Stimulated activated CD4-positive, alpha-beta T cell treated with anti-CD3 and anti-CD28 coated beads, Interleukin-15, amount 100 ng/mL, for 1 hour (primary cell): ENCODE measurements at places on chromosomes 2 and 18.

DNA sequence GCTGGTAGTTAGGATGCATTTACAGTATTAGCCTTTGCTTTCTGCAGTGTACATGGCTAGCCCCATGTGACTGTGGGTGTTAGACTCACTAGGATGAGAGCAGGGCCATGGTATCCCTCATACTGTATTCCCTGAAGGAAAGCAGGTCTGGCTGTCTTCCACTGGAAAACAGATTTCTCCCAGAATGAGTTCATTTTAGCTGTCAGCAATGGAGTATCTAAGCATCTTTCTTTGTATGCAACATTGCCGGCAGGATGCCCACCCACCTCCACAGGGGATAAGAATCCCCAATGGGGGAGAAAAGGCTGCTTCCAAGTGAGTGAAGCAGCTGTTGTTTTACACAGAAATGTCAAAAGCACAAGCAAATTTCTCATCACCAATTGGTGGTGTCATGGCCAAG is 142.7 kb upstream of the KLHL14 start:
- DNase-seq = no peak

DNA sequence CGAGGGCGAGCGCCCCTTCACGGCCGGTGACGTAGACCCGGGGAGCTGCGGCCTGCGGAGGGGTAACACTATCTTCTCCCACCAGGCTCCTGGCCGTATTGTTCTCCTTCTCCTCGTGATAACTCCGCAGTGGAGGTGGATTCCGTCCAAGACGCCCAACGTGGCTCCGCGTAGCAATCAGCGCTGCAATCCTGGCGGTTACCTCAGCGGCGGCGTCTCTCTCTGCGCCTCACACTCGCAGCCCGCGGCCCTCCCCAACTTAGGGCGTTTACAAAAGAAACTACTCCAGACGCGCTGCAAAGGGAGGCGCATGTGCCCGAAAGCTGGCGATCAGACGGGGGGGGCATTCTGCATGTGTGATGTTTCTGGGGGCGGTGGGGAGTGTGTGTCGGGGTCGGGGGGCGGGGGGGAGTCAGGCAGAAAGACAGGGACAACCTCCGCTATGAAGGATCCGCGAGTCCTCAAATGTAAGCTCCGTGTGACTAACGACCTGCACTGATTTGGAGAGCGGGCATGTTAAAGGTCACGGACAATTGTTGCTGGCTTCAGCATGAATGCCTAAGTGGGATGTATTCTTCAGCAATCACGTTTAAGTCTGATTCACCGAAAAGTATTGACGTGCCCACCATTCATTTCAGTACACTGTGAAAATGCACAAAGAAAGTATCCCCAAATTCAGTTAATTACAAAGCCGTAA is 1.3 kb upstream of the ZNF516 start:
- no peak for DNase-seq

DNA sequence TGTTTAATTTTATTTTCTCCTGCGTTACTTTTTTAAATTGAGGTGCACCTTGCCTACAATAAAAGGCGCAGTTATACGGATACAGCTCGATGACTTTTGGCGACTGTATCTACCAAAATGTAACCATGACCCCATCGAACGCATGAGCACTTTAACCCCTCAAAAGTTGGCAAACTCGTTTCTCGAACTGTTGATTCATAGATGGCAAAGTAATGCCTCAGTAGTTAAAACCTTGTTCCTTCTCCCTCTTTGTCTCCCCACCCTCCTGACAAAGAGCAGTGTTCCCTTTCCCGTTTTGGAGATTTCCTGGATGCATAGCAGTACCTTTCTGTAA is 577 bp downstream of the MOGAT1 start:
- no peak for DNase-seq

DNA sequence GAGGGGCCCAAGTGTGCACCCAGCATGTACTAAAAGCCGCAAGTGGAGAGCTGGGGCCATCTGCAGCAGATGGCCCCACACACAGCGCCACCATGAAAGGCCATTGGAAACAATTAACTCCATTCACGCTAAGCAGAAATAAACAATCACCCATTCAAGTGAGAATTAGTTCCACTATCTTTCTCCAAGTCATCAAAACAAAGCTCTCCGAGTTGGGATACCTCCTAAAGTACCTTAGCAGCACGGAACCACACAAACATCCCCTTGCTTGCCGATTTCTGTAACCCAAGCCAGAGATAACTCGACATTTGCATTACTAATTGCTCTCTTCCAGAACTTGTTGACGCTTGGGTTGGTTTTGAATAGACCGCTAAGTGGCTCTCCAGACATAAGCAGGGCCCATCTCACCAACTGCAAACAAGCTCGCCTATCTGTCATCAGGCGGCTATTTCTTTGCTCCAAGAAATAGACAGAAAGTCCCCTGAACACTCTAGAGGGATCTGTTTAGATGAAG is 840.6 kb upstream of the SALL3 start:
- no peak for DNase-seq

- DNase-seq = no peak
These were observed at the start of gene SPP2 for GRCh38 chr2:234050455-234051135. TSS of gene SPP2 (plus strand) at chr2:234050702. CDS start at chr2:234050787, 85 bp downstream.

GRCh38 chr2:44186810-44187209 is 18.1 kb downstream of the PPM1B start:
- no peak for DNase-seq

- DNase-seq = no peak
These were observed 3.5 kb upstream of the LBX2 start for GRCh38 chr2:74502720-74503505.

- no peak for DNase-seq
These were observed 147.2 kb upstream of the NFATC1 start for GRCh38 chr18:79248495-79249060.

DNA sequence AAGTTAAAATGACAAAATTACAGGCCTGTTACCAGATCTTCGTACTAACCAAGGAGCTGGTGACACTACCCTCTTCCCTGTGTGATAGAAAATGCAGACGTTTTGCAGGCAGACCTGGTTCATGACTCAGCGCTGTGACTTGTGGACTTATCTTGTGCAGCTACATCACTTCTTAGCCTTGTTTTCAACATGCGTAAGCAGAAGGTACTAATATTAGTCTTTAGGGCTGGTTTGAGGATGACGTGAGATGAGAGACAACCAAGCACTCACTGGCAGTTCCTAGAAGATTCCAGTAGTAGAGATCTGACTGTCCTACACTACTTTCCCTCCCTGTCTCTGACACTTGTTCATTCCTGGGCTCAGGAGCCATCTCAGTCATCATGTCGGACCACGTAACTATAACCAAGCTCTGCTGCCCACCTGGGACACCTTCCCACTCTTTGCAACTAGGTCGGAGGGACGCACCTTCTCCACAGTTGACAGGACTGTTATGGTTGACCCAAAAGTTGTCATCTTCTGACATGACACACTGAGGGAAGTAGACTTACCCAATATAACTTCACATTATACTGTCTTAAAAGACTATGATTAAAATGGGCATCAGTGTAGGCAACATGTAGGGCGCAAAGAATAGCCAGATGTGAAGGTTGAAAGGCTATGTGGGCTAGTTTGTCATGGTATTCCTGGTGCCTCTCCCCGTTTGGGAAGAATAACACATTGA is 64.8 kb downstream of the TNFRSF11A start:
- no peak for DNase-seq

- DNase-seq = no peak
These were observed 424.8 kb downstream of the HRH4 start for GRCh38 chr18:24885276-24885675.

- no peak for DNase-seq
These were observed 1615.3 kb upstream of the ZEB2 start for GRCh38 chr2:146135245-146135644.

- no peak for DNase-seq
These were observed 123.3 kb downstream of the CTIF start for GRCh38 chr18:48662011-48662661.

DNA sequence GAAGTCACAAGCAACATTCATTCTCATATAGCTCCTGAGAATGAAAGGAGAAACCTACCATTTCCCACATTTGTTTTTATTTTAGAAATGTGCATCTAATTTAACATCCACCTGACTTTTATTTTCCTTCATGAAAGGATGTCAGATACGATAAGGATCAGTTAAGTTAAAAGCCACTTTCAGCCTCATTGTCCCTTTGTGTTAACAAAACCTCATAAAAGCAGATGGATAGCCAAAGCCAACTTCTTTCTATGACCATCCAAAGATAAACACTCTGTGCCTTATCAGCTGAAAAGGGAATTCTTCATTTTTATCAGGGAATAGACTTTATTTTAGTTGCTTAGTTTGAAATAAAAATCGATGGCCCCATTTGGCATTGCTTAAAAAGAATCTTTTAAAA is 25.7 kb upstream of the RIT2 start:
- DNase-seq = no peak

GRCh38 chr2:194105358-194105757 is 1551.7 kb upstream of the SLC39A10 start:
- no peak for DNase-seq

GRCh38 chr2:238710032-238710735 is 137.7 kb upstream of the TWIST2 start:
- DNase-seq = no peak

GRCh38 chr18:34821669-34822210 is 111.6 kb downstream of the DTNA start:
- DNase-seq = no peak

DNA sequence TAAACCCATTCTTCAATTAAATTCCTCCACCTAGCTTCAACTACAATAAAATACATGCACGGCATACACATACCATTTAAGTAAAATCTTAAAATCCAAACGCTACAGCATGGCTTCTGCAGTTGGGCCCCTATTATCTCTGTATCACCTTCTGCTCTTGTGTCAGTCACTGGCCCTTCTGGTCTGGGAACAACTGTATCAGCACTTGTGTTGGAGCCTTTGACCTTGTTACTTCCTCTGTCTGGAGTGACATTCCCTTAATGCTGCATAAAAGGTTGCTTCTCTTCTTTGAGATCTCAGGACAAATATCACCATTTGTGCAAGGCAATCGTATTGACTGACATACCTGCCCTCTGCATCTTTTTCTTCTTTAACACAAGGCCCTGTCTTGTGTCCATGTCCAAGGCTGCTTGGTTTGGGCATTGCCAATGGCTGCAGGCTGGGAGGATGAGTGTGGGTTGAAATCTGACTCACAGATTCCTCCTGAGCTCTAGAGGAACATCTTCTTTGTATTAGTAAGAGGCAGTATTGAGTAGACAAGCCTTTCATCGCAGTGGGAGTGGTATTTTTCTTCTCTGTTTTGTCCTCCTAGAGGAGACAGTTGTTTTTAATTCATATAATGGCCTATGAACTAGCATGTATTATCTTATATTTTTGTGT is 267.8 kb upstream of the TRIB2 start:
- DNase-seq = no peak

DNA sequence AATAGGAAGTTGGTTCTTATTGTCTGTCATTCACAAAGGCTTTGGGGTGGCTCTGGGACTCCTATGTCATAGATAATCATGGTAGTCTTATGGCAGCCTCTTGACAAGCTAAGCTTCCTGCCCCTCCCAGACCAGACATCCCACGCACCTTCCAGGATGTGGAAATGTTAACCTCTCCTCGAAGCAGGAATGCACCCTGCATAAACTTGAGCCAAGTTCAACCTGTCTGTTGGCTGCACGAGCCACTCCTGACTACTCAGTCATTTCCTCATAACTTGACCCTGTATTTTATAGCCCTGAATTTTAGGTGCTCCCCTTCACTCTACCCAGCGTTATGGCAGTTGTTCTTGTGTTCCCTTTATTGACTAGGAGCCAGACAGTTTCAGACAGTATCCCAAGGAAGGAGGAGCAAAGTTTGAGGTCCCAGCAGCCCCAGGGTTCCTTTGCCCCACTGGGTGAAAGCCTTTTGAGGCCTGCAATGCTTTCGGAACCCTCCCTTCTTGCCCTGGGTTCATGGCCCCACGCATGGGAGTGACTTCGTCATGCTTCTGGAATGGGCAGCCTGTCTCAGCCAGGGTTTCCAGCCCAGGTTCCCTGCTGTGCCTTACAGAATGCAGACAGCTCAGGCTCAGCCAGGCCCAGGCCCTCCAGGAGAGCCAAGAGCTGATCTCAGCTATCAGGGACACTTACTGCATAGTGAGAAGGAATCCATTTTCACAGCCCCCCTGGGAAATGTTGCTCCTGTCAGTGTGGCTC is 15.6 kb upstream of the INO80C start:
- DNase-seq = no peak

DNA sequence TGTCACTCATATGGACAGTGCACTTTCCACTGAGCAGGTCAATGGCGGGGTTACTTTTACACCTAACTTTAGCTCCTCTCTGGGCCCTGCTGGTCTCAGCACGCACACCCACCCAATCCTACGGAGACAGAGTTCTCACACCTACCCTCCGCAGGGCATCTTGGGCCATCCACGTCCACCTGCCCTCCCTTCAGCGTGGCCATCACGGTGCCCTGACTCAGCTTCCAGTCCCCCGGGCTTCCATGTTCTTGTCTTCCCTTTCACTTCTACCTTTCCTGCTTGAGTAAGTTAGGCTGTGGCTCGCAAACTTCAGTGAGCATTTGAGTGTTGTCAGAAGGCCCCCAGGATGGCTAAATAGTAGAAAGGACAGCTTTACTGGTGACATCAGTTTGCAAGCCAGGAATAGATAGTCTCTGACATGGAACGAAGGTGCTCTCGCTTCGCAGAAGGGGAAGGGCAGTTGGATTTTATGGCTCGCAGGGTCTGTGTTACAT is 232.4 kb downstream of the SEPTIN10 start:
- no peak for DNase-seq

- no peak for DNase-seq
These were observed 161.1 kb downstream of the KCNH7 start for GRCh38 chr2:162677476-162677875.

GRCh38 chr2:186841940-186842339 is 7.0 kb downstream of the ZSWIM2 start:
- no peak for DNase-seq
